Retina (tissue), 1 donor: ENCODE measurements at places on chromosomes 13 and 19.

GRCh38 chr19:49256691-49257090, 68.3 kb downstream of the SLC6A16 start:
- DNase-seq, result no peak

DNA sequence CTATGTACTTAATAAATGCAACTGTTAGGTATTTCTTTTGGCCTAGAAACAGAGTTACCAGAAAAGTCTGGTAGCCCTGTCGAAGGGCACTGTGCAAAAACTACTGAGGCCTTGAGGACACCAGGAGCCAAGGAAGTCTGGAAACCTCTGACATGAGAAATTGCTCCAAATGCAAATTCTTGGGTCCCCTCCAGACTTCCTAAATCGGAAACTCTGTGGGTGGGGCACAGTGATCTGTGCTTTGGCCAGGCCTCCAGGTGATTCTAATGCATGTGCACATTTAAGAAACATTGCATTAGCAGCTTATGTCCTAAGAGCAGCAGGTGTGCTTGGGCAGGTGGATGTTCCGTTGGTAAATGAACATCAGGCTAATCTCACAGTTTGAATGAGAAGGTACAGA, 50.0 kb downstream of the STARD13 start:
- DNase-seq, result no peak

- no peak for DNase-seq
Observed at GRCh38 chr19:17156947-17157302, 58.2 kb upstream of the USE1 start.

- no peak for DNase-seq
Observed at GRCh38 chr13:107812014-107812412, 403.3 kb downstream of the LIG4 start.

- no peak for DNase-seq
Observed at GRCh38 chr19:15935167-15935702, 906 bp upstream of the CYP4F11 start.

DNA sequence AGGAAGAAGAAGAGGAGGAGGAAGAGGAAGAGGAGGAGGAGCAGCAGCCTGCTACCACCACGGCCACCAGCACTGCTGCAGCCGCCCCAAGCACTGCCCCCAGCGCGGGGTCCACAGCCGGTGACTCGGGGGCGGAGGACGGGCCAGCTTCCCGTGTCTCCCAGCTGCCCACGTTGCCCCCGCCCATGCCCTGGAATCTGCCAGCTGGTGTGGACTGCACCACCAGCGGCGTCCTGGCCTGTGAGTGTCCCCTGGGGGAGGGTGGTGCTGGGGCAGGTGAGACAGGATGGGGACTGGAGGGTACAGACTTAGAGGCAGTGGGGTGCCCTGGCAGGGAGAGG, 11.4 kb downstream of the SCAF1 start:
- no peak for DNase-seq

- DNase-seq, result no peak
Observed at GRCh38 chr19:44737238-44738071, 11.1 kb upstream of the BCL3 start.

- peak; percentile 42 for DNase-seq
Observed at GRCh38 chr19:4233282-4233853, 4.0 kb downstream of the EBI3 start.

DNA sequence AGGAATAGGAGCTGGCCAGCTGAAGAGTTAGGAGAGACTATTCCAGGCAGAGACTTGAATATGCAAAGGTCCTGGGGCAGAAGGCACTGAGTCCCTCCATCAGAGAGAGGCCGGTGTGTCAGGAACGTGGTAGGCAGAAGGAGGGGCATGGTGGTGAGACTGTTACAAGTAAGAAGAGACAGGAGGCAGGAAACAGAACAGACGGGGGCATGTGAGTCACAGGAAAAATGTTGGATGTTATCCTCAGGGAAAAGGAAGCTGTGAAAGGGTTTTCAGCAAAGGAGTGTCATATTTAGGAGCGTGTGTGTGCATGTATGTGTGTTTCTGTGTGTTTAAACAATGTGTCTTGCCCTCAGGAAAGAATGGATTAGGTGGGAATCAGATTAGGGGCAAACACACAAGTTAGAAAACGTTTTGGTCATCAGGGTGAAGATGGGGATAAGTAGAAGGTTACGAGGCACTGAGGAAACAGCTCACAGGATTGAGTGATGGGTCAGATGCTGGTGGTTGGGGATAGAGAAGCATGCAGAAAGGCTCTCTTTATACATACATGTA, 1.1 kb downstream of the EDDM13 start:
- DNase-seq, result no peak
